ENCODE measurements at places on chromosomes 6 and 20. TPM values are rescaled to one million over a fixed set of nuclear protein-coding genes. Genes with fewer than 3 reads are reported as not detected.
A peak's percentile ranks its signal among the peaks of the same experiment; 100 is the strongest.

ILRUN gene
- polyA plus RNA-seq: 50.3 TPM

ARFGAP1 gene
- polyA plus RNA-seq: 53.9 TPM

WDR27 gene
- polyA plus RNA-seq: 94.9 TPM

DNA sequence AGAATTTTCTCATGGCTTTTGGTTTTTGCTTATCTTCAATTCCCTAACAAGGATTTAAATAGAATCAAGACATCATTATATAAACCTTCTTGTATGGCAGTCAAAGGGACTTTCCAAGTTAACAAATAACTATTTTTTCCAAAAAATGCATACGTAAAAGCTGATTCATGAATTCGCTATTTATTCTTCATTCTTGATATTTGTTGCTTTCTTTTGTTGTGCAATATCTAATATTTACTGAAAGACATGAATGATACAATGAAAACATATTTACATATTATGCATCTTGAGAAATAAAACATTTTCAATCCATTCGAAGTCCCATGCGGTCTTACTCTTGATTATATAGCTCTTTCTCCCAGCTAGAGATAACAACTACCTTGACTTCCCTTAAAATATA lies 47.0 kb upstream of the SPTLC3 start:
- no peak for DNase-seq

DNA sequence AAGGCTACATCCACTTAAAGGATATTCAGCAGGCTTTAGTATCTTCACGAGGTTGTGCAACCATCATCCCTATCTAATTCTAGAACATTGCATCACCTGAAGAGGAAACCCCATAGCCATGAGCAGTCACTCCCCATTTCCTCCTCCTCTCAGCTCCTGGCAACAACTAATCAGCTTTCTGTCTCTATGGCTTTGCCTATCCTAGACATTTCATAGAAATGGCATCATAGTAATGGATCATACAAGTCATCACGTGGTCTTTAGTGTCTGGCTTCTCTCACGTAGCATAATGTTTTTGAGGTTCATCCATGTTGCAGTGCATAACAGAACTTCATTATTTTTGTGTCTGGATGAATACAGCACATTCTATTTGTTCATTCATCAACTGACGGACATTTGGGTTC lies 20.5 kb downstream of the SNAI1 start:
- no peak for DNase-seq

SLC52A3 gene
- 6.6 TPM for polyA plus RNA-seq

DNA sequence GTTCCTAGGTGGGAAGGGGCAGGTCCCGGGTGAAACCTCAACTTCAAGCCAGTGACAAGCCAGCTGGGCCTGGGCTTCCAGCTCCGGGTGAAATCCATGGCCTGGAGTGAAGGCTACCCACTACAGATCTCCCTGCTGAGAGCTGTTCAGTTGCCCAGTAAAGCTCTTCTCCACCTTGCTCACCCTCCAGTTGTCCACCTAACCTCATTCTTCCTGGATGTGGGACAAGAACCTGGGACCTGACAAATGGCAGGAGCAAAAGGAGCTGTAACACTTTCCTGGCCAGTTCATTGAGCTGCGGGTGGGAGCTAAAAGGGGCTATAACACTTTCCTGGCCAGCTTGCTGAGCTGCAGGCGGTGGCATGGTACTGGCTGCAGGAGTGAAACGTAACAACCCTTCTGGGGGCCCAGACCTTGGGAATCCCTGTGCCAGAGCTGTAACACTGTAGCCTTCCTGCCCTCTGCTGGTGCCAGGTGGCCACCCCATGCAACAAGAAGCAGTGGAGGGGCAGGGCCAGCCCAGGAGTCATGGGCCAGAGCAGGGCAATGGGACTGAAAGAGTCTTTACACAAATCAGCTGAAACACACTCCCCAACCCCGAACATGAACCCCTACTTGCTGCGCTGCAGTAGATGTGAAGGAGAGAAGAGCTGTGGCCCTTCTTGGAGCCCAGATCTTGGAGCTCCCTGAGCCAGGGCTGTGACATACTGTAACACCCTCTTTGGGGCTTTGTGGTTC lies 3.6 kb upstream of the HINT3 start:
- no peak for DNase-seq

LINC00237 gene
- not detected for polyA plus RNA-seq

GGT7 gene
- polyA plus RNA-seq: 36.6 TPM

DNA sequence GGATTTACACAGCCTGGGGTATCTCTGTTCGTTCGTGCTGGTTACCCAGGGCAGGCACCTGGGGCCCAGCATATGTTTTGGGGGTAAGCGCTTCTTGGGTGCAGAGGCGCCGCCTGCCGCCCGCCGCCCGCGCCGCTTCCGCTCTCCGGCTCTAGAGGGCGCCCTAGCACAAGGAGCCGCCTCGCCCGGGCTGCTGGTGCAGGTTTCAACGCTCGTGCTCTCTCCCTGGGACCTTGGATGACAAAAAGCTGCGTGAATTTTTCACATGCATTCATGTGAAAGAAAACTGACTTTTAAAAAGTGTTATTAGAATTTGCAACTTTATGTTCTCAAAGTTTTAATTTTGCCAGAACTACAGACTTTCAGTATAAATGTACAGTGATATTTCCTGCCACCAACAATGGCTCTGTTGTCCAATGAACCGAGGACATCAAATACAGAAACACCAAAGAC lies 32.5 kb downstream of the PRR18 start:
- no peak for DNase-seq

DNA sequence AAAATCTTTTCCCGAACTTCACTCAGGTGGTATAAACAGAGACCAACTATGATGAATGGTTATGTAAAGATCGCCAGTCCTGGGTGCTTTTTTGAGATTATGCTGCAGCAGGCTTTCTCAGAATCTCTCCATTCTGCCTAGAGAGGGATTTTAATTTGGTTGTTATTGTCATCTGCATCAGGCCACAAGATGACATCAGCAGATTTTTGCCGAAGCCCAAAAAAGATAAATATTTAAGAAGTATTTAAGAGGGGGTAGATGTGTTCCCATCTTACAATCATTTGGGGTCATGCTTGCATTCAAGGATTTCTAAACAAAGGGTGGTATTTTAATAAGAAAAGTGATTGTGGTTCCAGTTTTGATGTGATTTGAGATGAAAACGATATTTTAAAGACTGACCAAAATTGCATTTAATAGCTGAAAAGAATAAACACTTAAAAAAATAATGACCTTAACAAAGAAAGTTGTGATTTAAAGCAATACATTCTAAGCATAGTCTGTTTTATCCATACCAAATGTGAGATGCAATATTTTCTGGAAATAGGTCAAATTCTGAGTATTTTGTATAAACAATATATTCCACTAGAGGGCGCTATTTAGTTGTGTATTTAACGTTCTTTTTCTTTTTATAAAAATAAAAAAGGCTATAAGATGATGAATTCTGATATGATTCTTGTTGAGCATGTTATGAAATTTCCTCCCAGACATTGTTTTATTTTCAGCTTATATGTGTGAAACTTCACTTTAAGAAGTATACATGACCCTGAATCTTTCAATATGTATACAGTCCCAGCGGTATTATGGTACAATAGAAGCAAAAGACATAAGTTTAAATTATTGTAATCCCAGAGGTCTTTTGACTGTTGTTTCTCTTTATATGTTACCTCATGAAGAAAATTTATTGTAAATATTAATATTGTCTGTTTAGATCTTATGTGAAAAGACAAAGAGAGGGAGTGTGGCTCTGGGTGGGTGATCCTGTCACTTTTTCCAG lies 51.0 kb upstream of the ZFP64 start:
- no peak for DNase-seq

DNA sequence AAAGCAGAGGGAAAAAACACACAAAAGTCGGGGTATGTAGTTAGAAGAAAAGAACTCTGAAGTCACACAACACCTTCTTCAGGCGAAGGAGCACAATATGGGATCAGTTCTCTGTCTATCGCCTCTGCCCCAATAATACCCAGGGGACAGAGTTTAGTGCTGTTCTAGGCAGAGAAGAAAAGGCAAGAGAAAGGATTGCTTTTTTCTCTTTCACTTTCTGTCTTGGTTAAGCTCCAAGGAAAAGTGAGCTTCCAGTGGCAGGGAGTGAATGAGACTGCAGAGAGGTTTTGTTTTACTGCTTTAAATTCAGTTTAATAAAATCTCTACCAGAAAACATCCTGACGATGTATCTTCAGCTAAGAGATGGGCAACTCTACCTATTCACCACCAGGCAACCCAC lies 86.6 kb upstream of the STXBP5 start:
- no peak for DNase-seq

PBOV1 gene
- 0.03 TPM for polyA plus RNA-seq

CDH26 gene
- polyA plus RNA-seq: 0.82 TPM

STMN3 gene
- polyA plus RNA-seq: 44.1 TPM

GRCh38 chr6:42221546-42221945 lies 3.9 kb upstream of the MRPS10 start:
- no peak for DNase-seq

DNA sequence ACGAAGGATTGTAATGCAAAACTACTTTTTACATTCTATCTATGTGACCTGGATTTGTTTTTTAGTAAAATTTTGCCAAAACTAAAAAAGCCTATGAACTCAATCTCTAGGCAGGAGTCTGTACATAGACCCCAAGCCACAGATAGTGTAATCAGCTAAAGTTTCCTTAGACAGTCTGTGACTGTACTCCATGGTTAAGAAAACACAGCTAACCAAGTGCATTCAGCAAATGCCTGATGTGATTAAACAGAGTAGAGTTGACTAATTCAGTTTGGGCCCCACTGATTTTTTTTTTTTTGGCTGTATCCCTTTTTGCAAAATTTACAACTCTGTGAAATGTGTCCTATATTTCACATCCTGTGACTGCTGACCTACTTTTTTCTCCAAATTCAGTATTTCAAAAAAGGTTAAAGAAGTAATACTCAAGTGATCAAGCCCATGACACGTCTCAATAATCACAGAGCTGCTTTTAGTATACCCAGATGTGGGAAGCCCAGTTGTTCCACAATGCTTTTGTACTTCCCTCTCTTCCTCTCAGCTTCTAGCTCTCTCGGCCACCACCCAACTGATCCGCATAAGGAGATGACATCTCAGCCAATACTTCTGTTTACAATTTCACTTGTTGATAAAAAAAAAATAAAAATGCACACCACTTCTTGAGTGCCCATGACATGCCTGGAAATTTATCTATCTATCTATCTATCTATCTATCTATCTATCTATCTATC lies 108.8 kb upstream of the TBX18 start:
- no peak for DNase-seq

- no peak for DNase-seq
Observed at GRCh38 chr6:41575598-41575997, 29.4 kb downstream of the FOXP4 start.

DNA sequence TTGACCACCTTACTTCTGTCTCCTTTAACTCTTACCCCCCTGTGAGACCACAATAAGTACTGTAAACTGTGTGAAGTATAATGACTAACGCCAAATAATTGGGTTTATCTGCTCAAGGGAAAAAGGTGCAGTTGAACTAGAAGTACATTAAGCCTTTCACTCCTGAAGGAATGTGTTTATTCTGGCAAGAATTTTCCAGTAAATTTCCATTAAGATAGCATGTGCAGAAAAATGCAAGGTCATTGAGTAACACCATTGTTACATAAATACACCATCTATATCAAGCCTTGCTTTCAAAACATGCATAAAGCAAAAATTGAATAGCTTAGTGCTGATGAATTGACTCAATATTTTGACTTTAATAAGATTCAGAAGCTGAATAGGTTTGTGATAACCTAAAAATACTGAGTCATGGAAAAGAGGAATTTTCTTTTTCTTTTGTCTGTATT lies 65.4 kb downstream of the ARHGAP18 start:
- no peak for DNase-seq

SLC17A3 gene
- 1.2 TPM for polyA plus RNA-seq

RNF217 gene
- 19.8 TPM for polyA plus RNA-seq

- no peak for DNase-seq
Observed at GRCh38 chr6:72374172-72374571, 247.7 kb upstream of the KCNQ5 start.

GRCh38 chr20:64005394-64005793 lies 24.5 kb downstream of the PRPF6 start:
- DNase-seq: no peak

CRYBG1 gene
- 29.8 TPM for polyA plus RNA-seq

CDSN gene
- polyA plus RNA-seq: not detected

GRCh38 chr6:105745464-105746129 lies 340.5 kb upstream of the PRDM1 start:
- no peak for DNase-seq

HUS1B gene
- polyA plus RNA-seq: not detected

FAM8A1 gene
- 38.6 TPM for polyA plus RNA-seq

SLC17A2 gene
- 1.2 TPM for polyA plus RNA-seq

- no peak for DNase-seq
Observed at GRCh38 chr20:9918348-9918747, 79.5 kb upstream of the PAK5 start.

BEND6 gene
- 6.3 TPM for polyA plus RNA-seq

EYS gene
- 0.59 TPM for polyA plus RNA-seq

GRM1 gene
- 0.22 TPM for polyA plus RNA-seq

GRCh38 chr6:37582306-37582705 lies 82.6 kb upstream of the CCDC167 start:
- no peak for DNase-seq

DNA sequence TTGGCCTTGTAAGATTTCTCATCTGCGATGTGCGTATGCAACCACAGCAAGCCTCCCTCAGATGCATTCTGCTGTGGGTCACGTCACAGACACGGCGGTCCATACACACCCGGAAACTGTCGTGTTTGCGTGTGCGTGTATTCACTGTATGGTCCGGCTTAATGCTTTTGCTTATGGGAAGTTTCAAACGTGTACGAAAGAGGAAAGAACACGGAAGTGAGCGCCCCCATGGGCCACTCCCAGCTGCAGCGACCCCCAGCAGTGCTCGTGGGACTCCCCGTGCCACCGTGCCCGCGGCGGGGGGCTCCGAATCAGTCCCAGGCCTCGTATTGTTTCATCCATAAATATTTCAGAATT lies 10.2 kb downstream of the DLL1 start:
- no peak for DNase-seq

DNA sequence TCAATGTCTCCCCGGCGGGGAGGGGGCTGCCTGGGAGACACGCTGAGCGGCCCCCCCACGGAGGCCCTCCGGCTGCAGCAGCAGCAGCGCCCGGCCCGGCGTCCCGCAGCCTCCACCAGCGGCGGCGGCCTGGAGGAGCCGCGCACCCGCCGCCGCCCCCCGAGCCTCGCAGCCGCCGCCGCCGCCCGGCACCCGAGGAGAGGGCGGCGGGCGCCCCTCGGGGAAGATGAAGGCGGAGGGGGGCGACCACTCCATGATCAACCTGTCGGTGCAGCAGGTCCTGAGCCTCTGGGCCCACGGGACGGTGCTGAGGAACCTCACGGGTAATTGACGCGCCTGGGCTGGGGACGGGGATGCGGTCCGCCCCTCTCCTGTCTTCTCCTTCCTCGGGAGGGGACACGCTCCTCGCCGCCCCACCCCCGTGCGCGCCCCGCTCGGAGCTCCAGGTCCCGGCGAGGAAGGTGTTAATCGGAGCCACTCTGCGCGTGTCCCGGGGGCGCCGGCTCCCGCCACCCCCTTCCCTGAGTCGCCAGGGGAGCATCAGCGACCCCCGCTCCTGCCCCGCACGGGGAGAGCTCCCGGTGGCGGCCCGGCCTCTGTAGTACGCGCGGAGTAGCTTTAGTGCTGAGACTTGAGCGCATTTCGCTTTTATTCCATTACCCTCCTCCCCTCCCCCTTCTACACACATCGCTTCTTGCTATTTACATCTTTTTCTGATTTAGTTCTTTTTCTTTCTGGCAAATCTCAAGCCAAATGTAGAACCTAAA lies 686 bp downstream of the TMEM170B start:
- peak; percentile 24 for DNase-seq

All from left renal cortex interstitium (tissue), 4 donors.